Activated CD4-positive, alpha-beta T cell treated with anti-CD3 and anti-CD28 coated beads for 36 hours (primary cell): ENCODE measurements at places on chromosomes 6 and 20. TPM values are rescaled to one million over a fixed set of nuclear protein-coding genes. Genes with fewer than 3 reads are reported as not detected.
A peak's percentile ranks its signal among the peaks of the same experiment; 100 is the strongest.

DNA sequence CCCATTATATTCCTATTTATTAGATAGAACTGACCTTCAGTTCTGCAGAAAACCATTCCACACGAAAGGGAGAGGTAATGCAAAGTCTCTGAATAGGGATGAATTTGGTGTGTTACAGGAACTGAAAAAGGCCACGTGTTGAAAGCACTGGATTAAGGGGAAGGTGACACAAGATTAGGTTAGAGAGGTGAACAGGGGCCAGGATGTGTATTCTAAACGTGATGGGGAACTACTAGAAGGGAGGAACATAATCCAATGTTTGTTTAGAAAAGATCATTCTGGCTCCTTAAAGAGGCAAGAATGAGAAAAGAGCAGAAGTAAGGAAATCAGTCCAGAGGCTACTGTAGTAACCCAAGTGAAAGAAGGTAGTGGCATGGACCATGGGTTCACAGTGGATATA, 6.3 kb upstream of the ZKSCAN8 start:
- no peak for DNase-seq

DNA sequence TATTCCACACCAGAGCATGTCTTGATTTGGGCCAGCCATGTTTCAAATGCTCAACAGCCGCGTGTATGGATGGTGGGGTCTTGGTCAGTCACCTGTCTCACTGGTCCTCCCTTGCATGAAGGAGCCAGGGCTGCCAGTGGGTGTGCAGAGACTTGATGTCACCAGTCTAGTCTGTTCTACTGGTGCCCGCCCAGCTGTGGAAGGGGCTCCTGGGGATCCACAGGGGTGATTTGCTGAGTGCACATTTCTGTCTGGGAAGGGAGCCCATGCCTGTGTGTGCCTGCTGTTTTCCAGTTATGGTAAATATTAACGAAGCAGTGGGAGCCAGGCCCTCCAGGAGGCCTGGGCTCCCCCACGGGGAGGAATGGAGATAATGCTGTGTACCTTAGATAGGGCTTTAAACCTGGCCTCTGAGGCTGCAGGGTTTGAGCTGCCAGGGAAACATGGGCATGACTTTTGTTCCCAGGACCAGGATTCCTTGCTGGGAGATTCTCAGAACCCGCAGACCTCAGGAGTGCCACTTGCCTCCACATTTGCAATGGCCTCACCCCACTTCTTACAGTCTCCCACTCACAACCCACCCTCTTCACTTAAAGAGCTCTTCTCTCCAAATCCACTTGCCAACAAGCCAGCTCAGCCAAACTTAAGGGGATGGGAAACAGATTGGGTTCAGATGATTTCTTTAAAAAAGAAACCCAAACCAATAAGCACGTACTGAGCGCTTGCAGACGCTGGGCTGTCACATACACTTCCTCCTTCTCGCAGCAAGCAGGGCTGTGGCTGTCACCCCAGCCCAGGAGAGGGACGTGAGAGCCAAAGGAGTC, 54.1 kb downstream of the VEGFA start:
- no peak for DNase-seq

The SYTL3 gene
- 163 TPM for total RNA-seq

GRCh38 chr6:88157106-88157505, 9.0 kb downstream of the CNR1 start:
- no peak for DNase-seq

DNA sequence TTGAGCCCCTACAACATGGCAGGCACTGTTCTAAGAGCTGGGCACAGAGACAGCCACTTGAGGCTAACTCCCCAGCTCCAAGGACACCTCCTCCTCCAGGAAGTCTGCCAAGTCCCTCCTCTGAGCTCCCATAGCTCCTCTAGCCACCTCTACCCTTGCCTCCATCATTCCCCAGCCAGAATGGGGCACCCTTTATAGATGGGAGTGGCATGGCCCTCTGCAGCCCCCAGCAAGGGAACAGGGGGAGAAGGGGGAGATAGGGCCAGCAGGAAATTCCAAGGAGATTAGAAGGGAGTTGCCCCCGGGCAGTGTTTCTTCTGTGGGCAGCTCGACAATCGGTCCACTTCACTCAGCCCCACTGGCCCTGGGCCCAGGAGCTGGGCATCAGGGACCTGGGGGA, 19.7 kb upstream of the TLDC2 start:
- no peak for DNase-seq

DNA sequence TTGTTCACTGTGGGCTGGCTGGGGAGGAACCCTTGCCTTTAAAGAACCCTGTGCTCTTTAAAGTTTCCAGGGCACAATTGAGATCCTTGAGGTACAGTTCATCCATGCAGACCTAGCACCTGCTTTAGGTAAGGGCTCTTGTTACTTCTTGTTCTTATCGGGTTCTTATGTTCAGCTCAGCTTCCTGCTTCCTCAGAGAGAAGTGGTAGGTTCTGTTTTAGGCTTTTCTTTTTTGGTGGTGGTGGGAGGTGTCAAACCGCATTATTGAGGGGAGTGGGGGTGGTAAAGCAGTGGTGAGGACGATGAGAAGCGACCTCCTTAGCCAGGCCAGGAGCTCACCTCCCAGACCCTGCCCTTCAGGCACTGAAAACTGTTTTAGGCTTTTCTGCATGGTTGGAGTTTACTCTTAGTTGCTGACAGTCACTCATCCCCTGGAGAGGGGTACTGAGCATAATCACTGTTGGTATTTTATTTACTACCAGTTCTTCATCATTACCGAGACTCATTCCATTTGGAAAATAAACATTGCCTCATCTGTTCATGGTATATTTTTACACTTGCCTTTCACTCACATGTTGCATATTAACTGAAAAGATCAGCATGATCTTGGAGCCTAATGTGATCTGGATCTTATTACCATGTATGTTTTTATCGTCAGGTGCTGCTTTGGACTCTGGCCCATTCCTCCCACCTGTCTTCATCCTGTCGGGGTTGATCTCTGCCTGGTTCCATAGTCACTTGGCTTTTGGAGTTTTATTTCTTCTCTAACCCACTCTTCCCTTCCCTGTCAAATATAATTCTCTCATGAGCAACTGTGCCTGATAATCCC, 35.4 kb downstream of the SLC16A10 start:
- no peak for DNase-seq

DNA sequence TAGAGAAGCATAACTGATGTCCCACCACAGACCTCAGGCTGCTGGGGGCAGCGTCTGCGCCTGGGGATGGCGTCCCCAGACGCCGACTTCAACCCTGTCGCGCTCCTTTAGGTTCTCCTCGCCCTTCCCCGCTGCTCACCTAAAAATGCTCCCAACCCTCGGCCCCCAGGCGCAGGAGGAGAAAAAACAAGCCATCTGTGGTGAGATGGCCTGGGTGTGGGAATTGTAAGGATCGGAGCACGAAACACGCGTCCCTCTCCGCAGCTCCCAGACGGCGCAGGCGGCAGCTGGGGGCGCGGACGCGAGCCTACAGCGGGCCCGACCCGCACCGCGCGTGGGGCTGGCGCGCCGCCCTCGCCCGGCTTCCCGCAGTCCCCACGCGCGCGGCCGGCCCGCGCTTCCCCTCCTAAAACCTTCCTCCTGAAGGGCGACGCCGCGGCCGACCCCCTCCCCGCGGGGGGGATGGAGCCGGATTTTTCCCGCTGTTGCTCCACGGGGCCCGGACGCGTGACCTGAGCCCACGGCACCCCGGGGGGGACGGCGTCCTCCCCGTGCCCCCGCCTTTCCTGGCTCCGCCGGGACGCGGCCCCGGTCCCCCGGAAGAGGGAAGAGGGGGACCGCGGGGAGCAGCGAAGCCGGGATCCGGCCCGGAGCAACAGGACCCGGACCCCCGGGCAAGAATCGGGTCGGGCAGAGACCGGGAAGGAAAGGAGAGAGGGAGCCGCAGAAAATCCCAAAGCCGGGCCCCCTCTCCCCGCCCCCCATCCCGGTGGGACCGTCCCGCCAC, 611 bp downstream of the EPB41L2 start:
- DNase-seq: peak; percentile 34

DNA sequence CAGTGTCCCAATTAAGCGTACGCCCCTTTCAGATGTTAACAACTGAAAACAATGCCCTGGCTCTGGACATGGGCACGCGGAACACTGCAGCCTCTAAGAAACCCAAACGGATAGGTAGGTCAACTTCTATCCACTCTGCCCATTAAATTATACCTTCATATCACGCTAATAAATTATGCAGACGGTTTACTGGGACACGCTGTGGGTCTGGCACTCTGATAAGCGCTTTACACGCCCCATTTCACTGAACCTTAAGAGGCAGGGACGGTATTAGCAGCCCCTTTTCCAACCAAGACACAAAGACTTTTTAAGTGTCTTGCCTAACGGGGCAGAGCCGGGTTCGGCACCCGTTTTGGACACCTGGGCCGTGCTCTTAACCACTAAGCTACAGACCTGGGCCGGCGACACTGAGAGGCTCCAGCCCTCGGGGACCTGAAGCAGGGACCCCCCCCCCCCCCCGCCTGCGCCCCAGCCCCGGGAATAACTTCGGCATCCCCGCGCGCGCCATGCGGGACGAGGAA, 744 bp downstream of the STAU1 start:
- peak; percentile 47 for DNase-seq

- no peak for DNase-seq
Observed at GRCh38 chr6:82611751-82612150, 248.1 kb downstream of the TPBG start.

The SLC22A2 gene
- not detected for total RNA-seq

DNA sequence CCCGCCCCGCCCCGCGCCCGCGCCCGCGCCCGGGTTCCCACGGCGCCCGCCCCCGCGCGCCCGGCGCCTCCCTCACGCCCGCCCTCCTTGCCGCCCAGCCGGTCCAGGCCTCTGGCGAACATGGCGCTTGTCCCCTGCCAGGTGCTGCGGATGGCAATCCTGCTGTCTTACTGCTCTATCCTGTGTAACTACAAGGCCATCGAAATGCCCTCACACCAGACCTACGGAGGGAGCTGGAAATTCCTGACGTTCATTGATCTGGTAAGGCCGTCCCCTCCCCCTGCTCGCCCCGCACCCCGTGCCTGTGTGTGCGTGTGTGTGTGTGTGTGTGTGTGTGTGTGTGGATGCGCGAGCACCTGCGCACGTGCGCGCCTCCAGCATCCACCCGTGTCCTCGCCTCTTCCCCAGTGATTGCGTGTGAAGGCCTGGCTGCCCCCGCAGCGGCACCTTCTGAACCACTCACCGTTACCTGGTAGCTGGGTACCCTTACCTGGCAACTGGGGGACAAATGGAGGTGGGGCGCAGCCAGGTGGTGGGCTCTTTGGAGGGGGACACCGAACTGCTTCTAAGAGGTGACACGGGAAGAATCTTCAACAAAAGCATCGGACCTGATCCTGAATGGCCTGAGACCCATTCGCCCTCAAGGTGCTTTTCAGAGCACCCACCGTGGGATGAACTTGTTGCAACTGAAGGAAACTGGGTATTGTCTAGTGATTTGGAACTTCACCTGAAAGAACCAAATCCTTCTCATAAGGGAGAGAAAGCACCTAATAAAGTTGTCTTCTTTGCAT, at the start of gene AIG1:
Gene AIG1 (plus strand): TSS at position 84 of the 791 bp plus-strand sequence. CDS start 37 bp downstream, at position 121.
- peak; percentile 74 for DNase-seq

DNA sequence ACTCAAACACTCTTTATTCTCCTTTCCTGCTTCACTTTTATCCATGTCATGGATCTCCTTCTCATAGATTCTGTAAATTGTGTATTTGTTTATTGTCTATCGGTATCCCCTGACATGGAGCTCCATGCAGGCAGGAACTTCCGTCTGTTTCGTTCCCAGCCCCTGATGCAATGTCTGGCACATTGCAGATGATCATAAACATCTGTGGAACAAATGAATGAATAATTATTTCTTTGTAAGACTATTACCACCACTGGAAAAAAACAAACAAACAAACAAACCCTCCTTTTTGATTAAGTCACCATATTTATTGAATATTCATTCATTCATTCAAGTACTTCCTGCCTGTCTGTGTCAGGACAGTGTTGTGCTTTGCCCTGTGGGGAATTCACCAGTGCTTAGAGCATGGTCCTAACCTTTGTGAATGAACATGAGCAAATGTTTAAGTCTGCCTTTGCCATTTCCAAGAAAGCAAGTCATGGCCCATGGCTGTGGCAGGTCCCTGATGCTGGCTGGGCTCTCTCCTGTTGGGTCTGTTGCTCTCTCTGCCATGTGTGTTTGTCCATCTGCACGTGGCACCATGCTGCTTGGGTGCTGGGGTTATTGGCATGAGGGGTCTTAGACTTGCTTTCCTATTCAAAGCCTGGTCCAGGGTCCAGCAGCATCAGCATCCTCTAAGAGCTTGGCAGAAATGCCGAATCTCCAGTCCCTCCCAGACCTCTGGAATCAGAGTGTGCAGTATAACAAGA, 47.5 kb upstream of the NAA20 start:
- no peak for DNase-seq

DNA sequence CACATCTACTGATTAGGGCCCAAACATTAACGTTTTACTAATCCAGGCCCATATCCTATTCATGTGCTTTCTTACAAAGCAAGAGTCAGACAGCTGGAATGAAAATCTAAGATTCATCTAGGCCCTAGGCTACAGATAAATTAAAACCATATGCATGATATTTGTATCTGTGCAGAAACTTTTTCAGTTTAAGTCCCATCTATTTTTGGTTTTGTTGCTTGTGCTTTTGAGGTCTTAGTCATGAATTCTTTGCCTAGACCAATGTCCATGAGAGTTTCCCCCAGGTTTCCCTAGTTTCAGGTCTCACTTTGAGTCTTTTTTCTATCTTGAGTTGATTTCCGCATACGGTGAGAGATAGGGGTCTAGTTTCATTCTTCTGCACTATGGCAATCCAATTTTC, 20.2 kb downstream of the ADNP start:
- no peak for DNase-seq

The SIM1 gene
- total RNA-seq: not detected

The SLC35F1 gene
- 0.18 TPM for total RNA-seq

GRCh38 chr6:27478141-27478705, 5.3 kb upstream of the ZNF184 start:
- peak; percentile 14 for DNase-seq

GRCh38 chr20:58707770-58708169, 15.2 kb downstream of the NPEPL1 start:
- DNase-seq: no peak

The TXLNB gene
- total RNA-seq: 0.26 TPM

The PTPRK gene
- total RNA-seq: 4.1 TPM

DNA sequence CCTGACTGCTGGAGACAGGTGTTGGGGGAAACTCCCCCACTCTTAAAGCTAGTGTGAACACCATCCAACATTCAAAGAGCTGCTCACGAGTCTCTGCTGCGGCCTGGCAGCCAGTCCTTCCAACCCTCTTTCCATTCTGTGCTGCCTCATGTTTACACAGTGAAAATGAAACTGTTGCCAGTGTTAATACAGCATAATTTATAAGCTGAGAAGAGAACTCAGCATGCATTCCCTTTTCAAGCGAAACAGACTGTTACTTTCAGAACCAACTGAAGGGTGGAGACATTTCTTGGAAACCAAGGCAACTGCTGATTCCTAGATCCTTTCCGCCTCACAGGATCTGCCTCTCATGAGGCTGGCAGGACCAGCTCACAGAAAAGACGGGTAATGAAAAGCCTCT, 533.8 kb upstream of the ID4 start:
- no peak for DNase-seq

DNA sequence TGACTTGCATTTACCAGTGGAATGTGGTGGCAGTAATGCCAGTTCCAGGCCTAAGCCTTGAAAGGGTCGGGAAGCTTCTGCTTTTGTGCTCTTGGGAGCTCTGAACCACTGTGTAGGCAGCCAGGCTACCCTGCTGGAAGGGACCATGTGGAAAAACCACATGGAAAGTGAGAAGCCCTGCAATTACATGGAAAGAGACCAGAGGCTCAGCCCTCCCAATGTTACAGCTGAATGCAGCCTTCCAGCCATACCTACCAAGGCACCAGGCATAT, 14.9 kb upstream of the KCNB1 start:
- DNase-seq: no peak

- no peak for DNase-seq
Observed at GRCh38 chr6:112178846-112179245, 75.5 kb downstream of the LAMA4 start.
